ENCODE measurements at places on chromosomes 6 and 20. TPM values are rescaled to one million over a fixed set of nuclear protein-coding genes. Genes with fewer than 3 reads are reported as not detected.

The C6orf15 gene
- total RNA-seq: not detected

The PCNA gene
- 31.6 TPM for total RNA-seq

The DPPA5 gene
- total RNA-seq: not detected

The STX11 gene
- 34.5 TPM for total RNA-seq

The TUBB1 gene
- total RNA-seq: 0.19 TPM

The RNF182 gene
- total RNA-seq: 0.96 TPM

The CLIC5 gene
- total RNA-seq: 14.8 TPM

The TGM3 gene
- total RNA-seq: not detected

The LKAAEAR1 gene
- not detected for total RNA-seq

GRCh38 chr6:5278565-5279120 is 17.3 kb downstream of the FARS2 start:
- no peak for DNase-seq

DNA sequence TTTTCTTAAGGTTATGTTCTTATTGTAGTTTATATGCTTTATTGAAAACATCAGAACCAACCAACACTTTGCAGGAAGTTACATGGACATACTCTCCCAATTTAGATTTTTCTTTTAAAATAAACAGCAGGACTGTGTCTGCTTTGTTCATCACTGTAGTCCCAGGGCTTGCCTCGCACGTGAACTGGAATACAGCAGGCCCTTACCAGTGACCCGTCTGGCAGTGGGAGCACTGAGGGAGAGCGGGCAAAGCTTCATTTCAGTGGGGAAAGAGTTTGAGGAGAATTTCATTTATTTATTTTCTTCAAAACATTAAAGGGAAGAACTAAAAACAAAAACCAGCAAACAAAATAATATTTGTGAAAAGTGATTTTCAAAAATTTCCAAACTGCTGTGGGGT is 230.8 kb downstream of the PAX1 start:
- no peak for DNase-seq

DNA sequence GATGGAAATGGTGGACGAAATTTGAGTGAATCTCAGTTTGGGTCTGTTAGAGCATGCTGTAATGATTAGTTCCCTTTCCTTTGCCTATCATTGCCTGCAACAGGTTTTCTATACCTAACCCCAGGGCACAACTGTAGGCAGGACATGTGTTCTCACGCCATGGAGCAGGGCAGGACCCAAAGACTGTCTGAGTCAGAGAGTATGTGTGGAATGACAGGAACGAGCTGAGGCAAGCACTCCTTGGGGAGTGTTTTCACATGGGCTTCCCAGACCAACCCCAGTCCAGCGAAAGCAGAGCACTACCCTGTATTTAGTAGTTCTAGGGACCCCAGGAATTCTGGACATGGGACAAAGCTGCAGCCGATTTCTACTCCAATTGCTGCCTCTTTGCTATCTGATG is 234.2 kb downstream of the HACE1 start:
- DNase-seq: no peak

GRCh38 chr20:3553663-3554062 is 82.8 kb downstream of the ATRN start:
- DNase-seq: no peak

DNA sequence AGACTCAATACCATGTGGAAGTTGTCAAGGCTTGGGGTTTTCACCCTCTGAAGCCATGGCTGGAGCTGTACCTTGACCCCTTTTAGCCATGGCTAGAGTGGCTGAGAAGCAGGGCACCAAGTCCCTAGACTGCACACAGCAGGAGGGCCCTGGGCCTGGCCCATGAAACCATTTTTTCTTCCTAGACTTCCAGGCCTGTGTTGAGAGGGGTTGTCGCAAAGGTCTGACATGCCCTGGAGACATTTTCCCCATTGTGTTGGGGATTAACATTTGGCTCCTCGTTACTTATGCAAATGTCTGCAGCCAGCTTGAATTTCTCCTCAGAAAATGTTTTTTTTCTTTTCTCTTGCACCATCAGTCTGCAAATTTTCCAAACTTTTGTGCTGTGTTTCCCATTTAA is 196.4 kb downstream of the SLC16A10 start:
- no peak for DNase-seq

GRCh38 chr6:139944976-139945375 is 570.5 kb upstream of the CITED2 start:
- no peak for DNase-seq

GRCh38 chr20:47620808-47621805 is 119.4 kb downstream of the NCOA3 start:
- DNase-seq: no peak

DNA sequence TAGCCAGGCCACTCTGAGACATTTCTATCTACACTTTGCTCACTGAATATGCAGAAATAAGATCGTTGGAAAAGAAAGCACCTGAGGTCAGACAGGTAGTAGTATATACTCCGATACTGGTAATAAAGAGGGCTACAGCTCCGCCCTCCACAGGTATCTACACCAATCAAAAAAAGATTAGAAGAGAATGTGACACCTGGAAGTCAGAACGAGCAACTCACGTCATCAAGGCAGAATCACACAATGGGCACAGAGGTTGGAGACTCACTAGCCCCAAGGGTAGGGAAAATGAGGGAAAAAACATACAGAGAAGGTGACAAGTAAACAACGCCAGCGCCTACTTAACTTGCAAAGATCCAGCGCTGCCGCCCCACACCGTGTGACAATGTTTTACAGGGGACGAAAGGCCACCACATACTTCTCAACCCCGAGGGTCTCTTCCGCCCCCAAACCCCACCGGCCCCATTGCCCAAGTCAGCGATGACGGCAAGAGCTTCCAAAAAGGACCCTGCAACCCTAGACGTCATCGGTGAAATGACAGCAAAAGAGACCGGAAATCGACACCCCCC is 653 bp downstream of the LMBRD1 start:
- DNase-seq: peak; percentile 38

GRCh38 chr6:89414215-89414614 is 2.1 kb upstream of the RRAGD start:
- DNase-seq: no peak

DNA sequence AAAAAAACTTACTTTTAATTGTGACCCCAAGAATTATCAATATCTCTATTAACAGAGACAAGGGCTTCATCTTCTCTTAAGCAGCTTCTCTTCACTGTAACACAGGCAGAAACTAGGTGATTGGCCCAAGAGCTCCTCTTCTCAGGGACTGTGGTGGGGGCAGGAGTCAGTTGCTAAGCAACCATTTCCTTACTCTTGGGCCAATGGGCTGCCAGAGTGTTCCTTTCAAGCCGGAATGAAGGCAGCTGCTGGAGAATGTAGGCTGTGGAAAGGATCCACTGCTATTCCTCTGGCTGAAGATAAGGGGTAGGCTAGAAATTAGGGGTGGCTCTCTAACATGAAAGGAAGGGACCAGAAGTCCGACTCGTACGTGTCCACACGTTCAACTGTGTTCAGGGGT is at the start of gene SEL1L2:
TSS of gene SEL1L2 (minus strand) at position 150 of the 400 bp plus-strand sequence. CDS start at position 70, 80 bp downstream.
- DNase-seq: no peak

DNA sequence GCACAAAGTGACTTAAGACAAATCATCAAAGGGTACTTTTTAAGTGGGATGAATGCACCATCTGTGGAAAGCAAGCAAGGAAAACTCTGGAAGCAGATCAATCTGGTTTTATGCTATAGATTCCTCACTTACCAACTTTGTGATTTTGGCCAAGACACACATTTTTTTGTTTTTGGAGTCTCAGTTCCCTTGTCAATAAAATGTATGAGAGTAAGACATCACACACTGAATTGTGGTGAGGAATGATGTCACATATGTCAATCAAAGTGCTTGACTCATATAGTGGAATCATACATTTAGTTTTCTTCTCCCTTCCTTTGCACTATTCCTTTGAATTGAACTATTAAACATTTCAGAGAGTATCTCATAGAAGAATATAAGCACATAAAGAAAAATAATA is 620.5 kb upstream of the CITED2 start:
- DNase-seq: no peak

DNA sequence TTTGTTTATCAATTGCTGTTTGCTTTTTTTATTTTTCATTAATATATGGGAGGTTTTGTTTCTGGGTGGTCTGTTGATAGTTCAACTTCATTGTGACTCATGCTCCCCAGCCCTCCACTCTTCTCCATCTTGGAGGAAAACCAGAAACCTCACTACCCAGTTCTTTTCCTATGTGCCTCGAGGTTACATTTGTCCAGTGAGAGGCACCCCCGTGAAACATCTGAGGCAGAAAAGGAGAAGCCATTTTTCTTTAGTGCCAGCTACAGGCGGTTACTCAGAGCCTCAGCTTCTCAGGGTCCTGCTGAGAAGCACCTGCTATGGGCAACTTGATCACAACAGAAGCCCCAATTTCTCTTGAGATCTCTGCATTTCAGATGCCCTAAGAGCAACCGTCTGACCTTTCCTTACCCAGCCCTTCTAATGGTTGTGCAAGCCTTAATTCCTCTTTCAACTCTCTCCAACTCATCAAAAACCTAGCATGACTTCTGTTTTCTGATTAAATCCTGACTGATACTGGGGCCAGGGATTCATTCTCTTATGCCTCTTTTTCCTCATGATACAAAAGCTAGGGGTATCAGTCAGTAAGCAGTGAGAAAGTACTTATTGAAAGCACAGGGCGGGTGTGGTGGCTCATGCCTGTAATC is 144.6 kb downstream of the ELOVL4 start:
- no peak for DNase-seq

- no peak for DNase-seq
These were observed 209.7 kb downstream of the FARS2 start for GRCh38 chr6:5471044-5471443.

GRCh38 chr6:157487110-157487773 is 106.3 kb downstream of the ZDHHC14 start:
- no peak for DNase-seq

GRCh38 chr20:44080646-44081267 is 106.2 kb downstream of the JPH2 start:
- DNase-seq: peak; percentile 66

DNA sequence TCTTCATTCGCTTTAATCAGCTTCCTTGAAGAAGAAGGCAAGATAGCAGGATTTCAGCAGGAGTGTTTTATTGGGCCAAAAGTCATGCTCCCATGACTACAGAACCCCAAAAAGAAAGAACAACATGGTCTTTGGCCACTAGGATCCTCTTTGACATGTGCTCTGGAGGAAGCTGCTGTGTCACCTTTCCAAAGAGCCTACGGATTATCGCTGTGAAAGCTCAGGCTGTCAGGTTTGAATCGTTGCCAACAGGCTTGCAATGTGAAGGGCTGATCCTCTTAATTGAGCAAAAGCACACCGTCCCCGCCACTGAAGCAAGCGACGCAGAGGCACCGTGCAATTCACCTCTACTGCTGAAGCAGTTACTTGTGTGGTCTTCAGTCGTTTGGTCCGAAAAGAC is 29.0 kb downstream of the MYLIP start:
- DNase-seq: no peak

- no peak for DNase-seq
These were observed 16.6 kb upstream of the SLC22A1 start for GRCh38 chr6:160104821-160105517.

DNA sequence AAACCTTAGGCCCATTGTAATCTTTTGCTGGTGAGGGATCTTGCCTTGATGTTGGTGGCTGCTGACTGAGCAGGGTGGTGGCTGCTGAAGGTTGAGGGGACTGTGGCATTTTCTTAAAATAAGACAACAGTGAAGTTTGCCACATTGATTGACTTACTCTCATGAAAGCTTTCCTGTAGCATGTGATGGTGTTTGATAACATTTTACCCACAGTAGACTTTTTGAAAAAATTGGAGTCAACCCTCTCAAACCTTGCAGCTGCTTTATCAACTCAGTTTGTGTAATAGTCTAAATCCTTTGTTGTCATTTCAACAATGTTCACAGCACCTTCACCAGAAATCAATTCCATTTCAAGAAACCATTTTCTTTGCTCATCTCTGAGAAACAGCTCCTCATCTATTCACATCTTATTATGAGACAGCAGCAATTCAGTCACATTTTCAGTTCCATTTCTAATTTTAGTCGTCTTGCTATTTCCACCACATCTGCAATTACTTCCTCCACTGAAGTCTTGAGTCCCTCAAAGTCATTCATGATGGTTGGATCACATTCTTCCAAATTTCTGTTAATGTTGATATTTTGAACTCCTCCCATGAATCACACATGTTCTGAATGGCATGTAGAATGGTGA is 37.2 kb downstream of the CST9L start:
- no peak for DNase-seq

- DNase-seq: no peak
These were observed 50.1 kb upstream of the SIRPA start for GRCh38 chr20:1845163-1845523.

DNA sequence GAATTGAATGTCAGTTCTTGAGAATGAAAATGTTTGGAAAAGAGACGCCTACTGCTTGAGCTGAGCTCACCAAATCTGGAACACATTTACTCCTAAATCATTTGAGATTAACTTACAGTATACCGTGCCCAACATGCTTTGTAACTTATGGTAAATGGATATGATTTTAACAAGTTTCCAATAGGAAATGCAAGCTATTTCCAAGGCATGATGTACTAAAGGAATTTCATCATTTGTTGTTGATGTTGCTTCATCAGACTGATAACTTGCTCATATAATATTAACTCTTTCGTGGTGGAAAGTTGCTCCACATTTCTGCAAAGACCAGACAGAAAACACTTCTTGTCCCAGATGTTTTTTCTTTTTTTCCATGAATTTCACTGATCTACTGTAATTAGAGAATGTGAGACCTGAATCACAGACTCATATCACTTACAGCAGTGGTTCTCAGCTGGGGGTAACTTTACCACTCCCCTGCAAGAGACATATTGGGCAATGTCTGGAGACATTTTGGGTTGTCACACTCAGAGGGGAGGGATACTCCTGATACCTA is 116.6 kb upstream of the TRAF3IP2 start:
- DNase-seq: no peak

DNA sequence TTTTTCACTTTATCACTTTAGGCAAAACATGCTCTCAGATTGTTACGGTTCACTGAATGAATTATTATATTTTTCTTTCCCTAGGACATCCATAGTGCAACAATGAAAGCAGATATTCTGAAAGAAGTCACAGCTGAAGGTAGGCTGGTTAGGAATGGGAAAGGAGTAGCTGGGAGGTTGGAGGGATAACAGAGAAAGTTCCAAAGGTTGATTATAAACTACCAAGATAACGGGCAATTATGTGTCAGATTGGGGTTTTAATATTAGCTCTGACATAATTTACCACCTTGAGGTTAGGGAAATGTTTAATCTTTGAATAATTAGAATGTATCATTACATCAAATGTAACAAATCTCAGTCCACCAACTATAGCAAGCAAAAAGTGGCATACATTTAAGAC is 96.5 kb downstream of the HTR1B start:
- no peak for DNase-seq

- DNase-seq: no peak
These were observed 80.2 kb downstream of the LRFN2 start for GRCh38 chr6:40506954-40507353.

- DNase-seq: no peak
These were observed 19.2 kb upstream of the ZSCAN16 start for GRCh38 chr6:28105245-28105639.

DNA sequence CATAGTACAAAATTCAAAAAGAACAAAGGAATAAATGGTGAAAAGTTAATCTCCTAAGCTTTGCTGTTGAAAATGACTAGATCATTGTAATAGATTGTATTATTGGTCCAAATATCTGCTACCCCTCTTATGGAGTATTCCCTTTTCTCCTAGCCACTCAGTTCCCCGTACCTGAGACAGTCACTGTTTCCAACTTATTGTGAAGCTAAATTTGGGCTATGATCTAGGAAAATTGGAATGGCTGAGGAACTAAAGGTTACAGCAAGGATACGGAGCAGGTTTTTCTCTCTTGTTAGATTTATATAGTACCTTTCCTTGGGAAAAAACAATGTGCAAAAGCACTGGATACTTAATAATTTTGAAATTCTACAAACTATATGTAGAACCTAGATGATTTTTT is 17.3 kb downstream of the DHX35 start:
- DNase-seq: no peak

Data from omental fat pad (tissue), 4 donors.